ENCODE measurements at places on chromosomes 6 and 20.

- no peak within 1 kb of the TSS for H3K27ac ChIP-seq
- no peaks in the 10 kb centered on the region for H3K36me3 ChIP-seq
- peak; percentile 78 for DNase-seq
- peaks cover 92% of the 10 kb centered on the region for H3K27me3 ChIP-seq
- peak within 1 kb of the TSS; percentile 35 for H3K4me3 ChIP-seq
- peaks cover 39% of the 10 kb centered on the region for H3K4me1 ChIP-seq
These were observed at the start of gene INSM1 for GRCh38 chr20:20367575-20368417. Gene INSM1 (plus strand): TSS chr20:20368104. CDS start chr20:20368268, 164 bp downstream.

- H3K4me1 ChIP-seq: peaks cover 1% of the 10 kb centered on the region
- H3K27me3 ChIP-seq: peaks cover 5% of the 10 kb centered on the region
- no peak overlapping the region for H3K4me3 ChIP-seq
- H3K36me3 ChIP-seq: no peaks in the 10 kb centered on the region
- no peak for DNase-seq
These were observed 6.3 kb downstream of the PRR18 start for GRCh38 chr6:166301611-166302529.

- no peak overlapping the region for H3K4me3 ChIP-seq
- no peak overlapping the region for H3K27ac ChIP-seq
- DNase-seq: no peak
- no peaks in the 10 kb centered on the region for H3K4me1 ChIP-seq
- no peaks in the 10 kb centered on the region for H3K36me3 ChIP-seq
These were observed 580.3 kb upstream of the GJE1 start for GRCh38 chr6:141552463-141552862.

DNA sequence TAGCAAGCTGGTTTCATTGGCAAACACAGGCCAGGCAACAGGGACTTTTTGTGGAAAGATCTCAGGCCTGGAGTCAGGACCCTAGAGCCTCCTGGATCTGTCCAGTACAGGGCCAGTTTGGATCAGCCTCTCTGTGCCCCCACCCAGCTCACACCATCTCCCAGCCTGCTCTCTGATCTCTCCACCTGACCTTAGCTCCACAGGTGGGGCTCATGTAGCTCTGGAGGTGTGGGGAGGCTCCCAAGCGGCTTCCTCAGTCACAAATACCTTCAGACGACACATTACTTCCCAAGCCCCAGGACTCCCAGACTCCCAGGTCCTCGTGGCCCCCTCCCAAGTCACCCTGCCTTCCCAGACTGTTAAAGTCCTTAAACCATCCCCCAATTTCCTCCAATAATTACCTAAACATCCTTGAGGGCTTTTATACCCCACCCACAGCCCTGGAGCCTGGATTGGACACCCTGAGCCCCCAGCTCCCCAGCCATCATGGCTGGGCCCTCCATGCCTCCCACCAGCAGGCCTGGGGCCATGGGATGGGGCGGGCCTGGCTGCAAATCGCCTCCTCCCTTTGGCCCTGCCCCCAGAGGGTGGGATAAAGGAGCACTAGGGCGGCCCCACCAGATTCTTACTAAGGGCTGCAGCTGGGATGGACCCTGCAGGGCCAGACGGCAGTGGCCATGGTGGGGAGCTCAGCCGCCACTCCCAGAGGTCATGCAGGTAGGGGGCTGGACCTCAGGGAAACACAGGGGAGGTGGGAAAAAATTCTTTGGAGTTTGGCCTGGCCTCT, 15.9 kb upstream of the FANCE start:
- no peak for DNase-seq
- H3K4me3 ChIP-seq: no peak overlapping the region
- no peak overlapping the region for H3K27ac ChIP-seq
- no peaks in the 10 kb centered on the region for H3K4me1 ChIP-seq
- H3K36me3 ChIP-seq: no peaks in the 10 kb centered on the region

- peak within 1 kb of the TSS; percentile 82 for H3K4me3 ChIP-seq
- H3K27me3 ChIP-seq: no peaks in the 10 kb centered on the region
- peaks cover 64% of the 10 kb centered on the region for H3K4me1 ChIP-seq
- H3K27ac ChIP-seq: peak within 1 kb of the TSS; percentile 89
- H3K36me3 ChIP-seq: peaks cover 19% of the 10 kb centered on the region
These were observed at the start of gene CTSZ for GRCh38 chr20:59006864-59007664. Gene CTSZ (minus strand): TSS chr20:59007254. CDS start chr20:59007128, 126 bp downstream.

GRCh38 chr20:58573257-58573656, 58.1 kb upstream of the APCDD1L start:
- no peaks in the 10 kb centered on the region for H3K27me3 ChIP-seq
- no peak overlapping the region for H3K27ac ChIP-seq
- no peaks in the 10 kb centered on the region for H3K4me1 ChIP-seq
- no peak for DNase-seq
- H3K36me3 ChIP-seq: no peaks in the 10 kb centered on the region

DNA sequence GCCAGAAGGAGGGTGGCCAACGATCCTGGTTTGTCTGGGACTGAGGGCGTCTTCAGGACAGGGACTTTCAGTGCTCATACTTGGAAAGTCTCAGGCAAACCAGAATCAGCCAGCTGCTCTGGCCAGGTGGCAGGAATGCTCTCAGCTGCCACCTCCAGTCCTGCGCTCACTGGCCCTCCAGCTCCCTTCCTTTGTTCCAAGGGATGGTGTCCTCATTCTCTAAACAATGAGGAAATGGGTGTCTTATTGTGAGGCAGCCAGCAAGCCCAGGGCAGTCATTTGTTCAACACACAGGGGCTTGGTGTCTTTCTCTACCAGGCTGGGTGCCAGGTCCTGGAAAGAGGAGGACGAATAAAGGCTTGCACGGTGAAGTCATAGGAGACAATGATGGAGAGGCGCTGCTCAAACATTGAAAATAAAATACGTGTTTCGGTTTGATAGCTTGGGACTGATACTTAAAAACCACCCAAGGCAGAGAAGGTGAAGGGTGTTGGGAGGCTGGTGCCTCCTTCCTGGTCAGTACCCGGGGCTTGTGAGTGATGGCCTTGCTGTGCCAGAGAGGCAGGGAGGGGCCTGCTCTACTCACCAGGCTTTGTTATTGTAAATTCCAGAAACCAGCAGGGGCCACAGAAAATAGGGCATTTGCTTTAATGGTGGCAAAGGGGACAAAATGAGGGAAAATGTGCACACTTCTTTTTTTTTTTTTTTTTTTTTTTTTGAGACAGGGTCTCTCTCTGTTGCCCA, 11.3 kb upstream of the TMEM181 start:
- H3K4me3 ChIP-seq: no peak overlapping the region
- no peak for DNase-seq
- H3K27ac ChIP-seq: no peak overlapping the region
- peaks cover 10% of the 10 kb centered on the region for H3K27me3 ChIP-seq

- H3K27ac ChIP-seq: no peak overlapping the region
- no peaks in the 10 kb centered on the region for H3K4me1 ChIP-seq
- no peak overlapping the region for H3K4me3 ChIP-seq
- H3K27me3 ChIP-seq: no peaks in the 10 kb centered on the region
These were observed 163.3 kb downstream of the ARHGAP18 start for GRCh38 chr6:129546702-129547101.

GRCh38 chr6:45590226-45590625, 212.5 kb upstream of the SUPT3H start:
- H3K4me3 ChIP-seq: no peak overlapping the region
- H3K27ac ChIP-seq: peak overlapping the region; percentile 46
- peaks cover 15% of the 10 kb centered on the region for H3K4me1 ChIP-seq
- peak; percentile 58 for DNase-seq
- H3K36me3 ChIP-seq: no peaks in the 10 kb centered on the region

- no peak for DNase-seq
- no peak overlapping the region for H3K4me3 ChIP-seq
- peaks cover 7% of the 10 kb centered on the region for H3K4me1 ChIP-seq
- H3K27ac ChIP-seq: no peak overlapping the region
- no peaks in the 10 kb centered on the region for H3K27me3 ChIP-seq
These were observed 704.2 kb upstream of the CITED2 start for GRCh38 chr6:140078561-140079125.

DNA sequence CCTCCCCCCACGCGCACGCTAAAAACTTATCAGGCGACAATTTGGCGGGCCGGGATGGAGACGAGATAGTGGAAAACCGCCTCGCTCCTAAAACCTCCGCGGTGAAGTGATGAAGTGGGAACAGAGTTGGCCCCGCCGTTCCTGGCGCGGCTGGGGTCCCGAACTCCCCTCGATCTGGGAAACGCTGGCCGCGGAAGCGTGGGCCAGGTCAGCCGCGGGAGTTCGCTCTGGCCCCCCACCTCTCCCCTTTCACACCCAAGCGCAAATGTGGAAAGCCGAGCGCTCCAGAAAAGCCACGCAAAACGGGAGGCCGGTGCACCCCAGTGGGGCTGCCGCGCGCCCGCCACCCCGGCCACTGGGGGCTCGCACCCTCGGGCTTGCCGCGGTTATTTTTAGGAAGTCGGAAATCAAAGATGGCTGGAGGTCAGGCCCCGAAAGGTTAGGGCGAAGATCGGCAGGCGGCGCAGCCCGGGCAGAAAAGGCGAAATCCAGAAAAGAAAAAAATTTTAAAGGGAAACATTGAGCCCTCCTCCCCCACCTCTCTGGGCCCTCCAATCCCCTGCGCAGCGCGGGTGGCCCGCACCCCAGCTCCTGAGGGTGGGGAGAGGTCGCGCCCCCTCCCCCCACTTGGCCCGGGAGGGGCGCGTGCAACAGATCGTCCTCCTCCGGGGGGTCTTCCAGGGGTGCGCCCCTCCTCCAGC, 1.0 kb downstream of the SALL4 start:
- H3K4me3 ChIP-seq: peak overlapping the region; percentile 37
- DNase-seq: peak; percentile 56
- H3K27ac ChIP-seq: no peak overlapping the region
- peaks cover 15% of the 10 kb centered on the region for H3K27me3 ChIP-seq
- H3K36me3 ChIP-seq: no peaks in the 10 kb centered on the region
- H3K4me1 ChIP-seq: peaks cover 29% of the 10 kb centered on the region

DNA sequence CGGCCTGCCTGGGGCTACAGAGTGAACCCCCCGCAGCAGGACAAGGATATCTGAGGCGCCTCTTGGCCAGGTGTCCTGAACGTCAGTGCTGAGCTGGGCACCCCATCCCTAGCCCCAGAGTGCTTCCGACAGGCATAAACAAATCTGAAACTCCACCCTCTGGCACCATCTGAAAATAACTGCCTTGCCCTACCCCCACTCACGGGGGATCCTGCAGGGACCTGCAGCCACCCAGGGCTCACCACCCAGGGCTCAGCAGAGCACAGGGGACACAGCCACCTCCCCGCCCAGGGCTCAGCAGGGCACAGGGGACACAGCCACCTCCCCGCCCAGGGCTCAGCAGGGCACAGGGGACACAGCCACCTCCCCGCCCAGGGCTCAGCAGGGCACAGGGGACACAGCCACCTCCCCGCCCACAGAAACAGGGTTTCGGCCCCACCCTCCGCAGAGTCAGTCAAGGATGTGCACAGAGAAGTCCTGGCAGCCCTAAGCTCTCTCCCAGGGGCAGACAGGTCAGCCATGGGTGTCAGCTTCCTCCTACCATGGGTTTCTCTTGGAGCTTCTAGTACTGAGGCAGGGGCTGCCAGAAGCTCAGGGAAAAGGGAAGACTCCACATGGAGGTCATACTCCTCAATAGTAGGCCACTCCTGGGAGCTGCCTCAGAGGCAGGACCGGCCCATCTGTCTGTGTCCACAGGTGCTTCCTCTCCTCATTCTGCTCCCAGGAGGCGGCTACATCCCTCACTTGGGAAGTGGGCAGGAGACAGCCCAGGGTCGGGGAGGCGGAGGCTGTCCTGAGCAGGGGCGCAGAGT, 4.6 kb downstream of the UCKL1 start:
- DNase-seq: no peak
- no peaks in the 10 kb centered on the region for H3K27me3 ChIP-seq
- peaks cover 87% of the 10 kb centered on the region for H3K4me1 ChIP-seq
- no peaks in the 10 kb centered on the region for H3K36me3 ChIP-seq
- H3K4me3 ChIP-seq: no peak overlapping the region
- H3K27ac ChIP-seq: peak overlapping the region; percentile 88

DNA sequence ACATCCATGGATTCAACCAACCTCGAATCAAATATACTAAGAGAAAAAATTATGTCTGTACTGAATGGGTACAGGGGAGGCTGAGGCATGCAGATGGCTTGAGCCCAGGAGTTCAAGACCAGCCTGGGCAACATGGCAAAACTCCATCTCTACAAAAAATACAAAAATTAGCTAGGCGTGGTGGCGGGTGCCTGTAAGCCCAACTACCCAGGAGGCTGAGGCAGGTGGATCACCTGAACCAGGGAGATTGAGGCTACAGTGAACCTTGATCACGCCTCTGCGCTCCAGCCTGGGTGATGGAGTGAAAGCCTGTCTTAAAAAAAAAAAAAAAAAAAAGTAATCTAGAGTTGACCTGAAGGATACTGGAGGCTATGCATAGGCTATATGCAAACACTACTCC, 219.1 kb upstream of the SNX9 start:
- no peaks in the 10 kb centered on the region for H3K4me1 ChIP-seq
- no peak overlapping the region for H3K4me3 ChIP-seq
- DNase-seq: no peak
- no peaks in the 10 kb centered on the region for H3K36me3 ChIP-seq

DNA sequence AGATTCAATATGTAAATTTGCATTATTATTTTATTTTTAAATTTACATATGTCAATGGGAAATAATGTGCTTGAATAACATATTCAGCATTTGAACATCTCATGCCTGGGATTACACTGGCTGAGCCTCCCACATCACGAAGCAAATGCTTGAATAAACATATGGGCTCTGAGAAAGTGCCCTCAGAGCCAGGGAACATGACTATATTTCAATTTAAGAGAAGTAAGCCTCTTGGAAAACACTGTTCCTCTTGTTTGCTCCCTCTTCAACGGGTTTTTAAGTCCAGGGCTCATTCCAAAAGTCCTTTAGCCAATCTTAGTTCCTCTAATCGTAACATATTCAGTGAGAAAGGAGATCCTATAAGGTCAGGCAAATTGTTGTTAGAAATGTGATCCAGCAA, 122.0 kb downstream of the GMPR start:
- H3K27ac ChIP-seq: no peak overlapping the region
- no peak overlapping the region for H3K4me3 ChIP-seq

GRCh38 chr20:56391596-56392131, 351 bp downstream of the AURKA start:
- H3K27me3 ChIP-seq: no peaks in the 10 kb centered on the region
- H3K4me3 ChIP-seq: peak overlapping the region; percentile 85
- H3K36me3 ChIP-seq: peaks cover 13% of the 10 kb centered on the region
- no peak for DNase-seq

GRCh38 chr6:155125906-155126305, 130.8 kb downstream of the TIAM2 start:
- no peak for DNase-seq
- no peak overlapping the region for H3K27ac ChIP-seq
- peaks cover 10% of the 10 kb centered on the region for H3K36me3 ChIP-seq

GRCh38 chr6:53159558-53159957, 10.9 kb upstream of the GCM1 start:
- H3K4me1 ChIP-seq: no peaks in the 10 kb centered on the region
- DNase-seq: no peak
- H3K4me3 ChIP-seq: no peak overlapping the region
- no peak overlapping the region for H3K27ac ChIP-seq
- no peaks in the 10 kb centered on the region for H3K36me3 ChIP-seq

GRCh38 chr20:48824830-48825565, 2.8 kb downstream of the PREX1 start:
- peak overlapping the region; percentile 84 for H3K27ac ChIP-seq
- no peak for DNase-seq
- peak overlapping the region; percentile 67 for H3K4me3 ChIP-seq
- peaks cover 21% of the 10 kb centered on the region for H3K27me3 ChIP-seq
- peaks cover 58% of the 10 kb centered on the region for H3K4me1 ChIP-seq
